ENCODE measurements at places on chromosomes 3 and 15. TPM values are rescaled to one million over a fixed set of nuclear protein-coding genes. Genes with fewer than 3 reads are reported as not detected.

The LHFPL4 gene
- total RNA-seq = not detected

The KIF23 gene
- total RNA-seq = 44.4 TPM

DNA sequence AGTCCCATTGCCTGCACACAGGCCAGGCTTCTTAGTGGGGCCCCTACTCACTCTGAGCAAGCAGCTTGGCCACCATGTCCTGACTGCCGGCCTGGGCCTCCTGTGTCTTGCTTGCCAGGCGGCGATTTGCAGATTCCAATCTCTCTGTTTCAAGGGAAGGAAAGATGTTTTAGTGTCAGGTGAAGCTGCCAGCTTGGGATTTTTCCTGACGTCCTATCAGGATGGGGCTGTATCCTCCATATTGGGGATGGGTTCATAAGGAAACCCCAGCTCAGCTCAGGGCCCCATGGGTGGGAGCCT lies 8.5 kb downstream of the AMOTL2 start:
- H3K27me3 ChIP-seq = no peaks in the 10 kb centered on the region
- no peak overlapping the region for H3K27ac ChIP-seq
- H3K4me1 ChIP-seq = peaks cover 24% of the 10 kb centered on the region
- no peak overlapping the region for H3K4me3 ChIP-seq
- H3K36me3 ChIP-seq = no peaks in the 10 kb centered on the region

- no peak overlapping the region for H3K27ac ChIP-seq
- peaks cover 14% of the 10 kb centered on the region for H3K36me3 ChIP-seq
- peaks cover 27% of the 10 kb centered on the region for H3K4me1 ChIP-seq
Observed at GRCh38 chr3:11847607-11848006, 922 bp upstream of the TAMM41 start.

DNA sequence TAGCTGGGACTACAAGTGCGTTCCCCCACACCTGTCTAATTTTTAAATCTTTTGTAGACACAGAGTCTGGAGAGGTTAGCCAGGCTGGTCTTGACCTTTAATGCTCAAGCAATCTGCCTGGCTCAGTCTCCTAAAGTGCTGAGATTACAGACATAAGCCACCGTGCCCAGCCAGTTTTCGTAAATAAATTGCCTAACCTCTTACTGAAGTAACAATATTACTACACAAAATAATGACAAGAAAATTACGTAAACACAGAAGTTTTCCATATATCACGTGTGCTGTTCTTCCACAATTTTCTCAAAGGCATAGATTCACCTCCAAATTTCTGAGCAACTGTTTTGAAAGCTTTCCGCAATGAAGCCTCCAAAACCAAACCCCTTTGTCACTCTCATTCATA lies 58.1 kb upstream of the PROK2 start:
- no peaks in the 10 kb centered on the region for H3K27me3 ChIP-seq
- H3K27ac ChIP-seq = no peak overlapping the region
- no peaks in the 10 kb centered on the region for H3K4me1 ChIP-seq
- no peak for DNase-seq

GRCh38 chr3:161393803-161394202 lies 22.5 kb upstream of the SPTSSB start:
- DNase-seq = no peak
- H3K27ac ChIP-seq = no peak overlapping the region
- no peak overlapping the region for H3K4me3 ChIP-seq

DNA sequence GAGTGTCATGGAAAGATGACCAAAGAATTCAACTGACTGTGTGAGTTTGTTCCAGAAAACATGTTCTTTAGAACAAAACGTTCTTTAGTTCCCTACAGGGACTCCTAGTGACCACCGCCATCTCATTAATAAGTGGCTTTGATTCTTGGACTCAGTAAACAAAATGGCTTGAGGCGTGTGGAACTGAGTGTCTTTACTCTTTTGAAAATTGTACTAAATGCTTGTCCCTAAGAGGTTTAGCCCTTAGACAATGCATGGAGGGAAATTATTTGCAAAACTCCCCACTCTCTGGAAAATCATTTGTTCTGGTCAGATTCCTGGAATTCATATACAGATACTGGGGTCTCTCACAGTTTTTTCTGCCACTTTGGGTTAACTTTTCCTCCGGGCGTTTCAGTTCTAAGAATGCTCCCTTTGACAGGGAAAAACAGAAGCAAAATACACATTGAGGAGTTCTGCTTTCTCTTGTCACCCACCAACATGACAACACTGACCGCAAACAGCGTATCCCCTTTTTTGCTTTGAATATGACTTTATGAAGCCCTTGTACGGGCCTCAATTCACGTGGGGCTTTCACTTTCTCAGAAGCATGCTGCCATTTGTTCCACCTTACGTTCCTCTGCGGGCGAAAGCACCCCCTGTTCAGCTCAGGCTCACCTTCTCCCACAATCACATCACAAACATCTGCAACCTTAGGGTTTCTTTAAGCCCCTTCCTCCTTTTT lies 15.3 kb upstream of the NRROS start:
- H3K36me3 ChIP-seq = no peaks in the 10 kb centered on the region
- H3K27ac ChIP-seq = no peak overlapping the region

GRCh38 chr3:183897606-183898005 lies 12.9 kb upstream of the PARL start:
- no peak overlapping the region for H3K27ac ChIP-seq
- no peak for DNase-seq
- H3K36me3 ChIP-seq = no peaks in the 10 kb centered on the region
- H3K4me1 ChIP-seq = peaks cover 4% of the 10 kb centered on the region

GRCh38 chr15:45604326-45604725 lies 17.1 kb downstream of the BLOC1S6 start:
- H3K4me1 ChIP-seq = no peaks in the 10 kb centered on the region
- no peak overlapping the region for H3K27ac ChIP-seq
- H3K4me3 ChIP-seq = no peak overlapping the region
- H3K36me3 ChIP-seq = peaks cover 15% of the 10 kb centered on the region
- DNase-seq = no peak
- no peaks in the 10 kb centered on the region for H3K27me3 ChIP-seq

Measured in CD8-positive, alpha-beta memory T cell (primary cell).